GM19239 (cell line): ENCODE measurements at places on chromosomes 1 and 21.

DNA sequence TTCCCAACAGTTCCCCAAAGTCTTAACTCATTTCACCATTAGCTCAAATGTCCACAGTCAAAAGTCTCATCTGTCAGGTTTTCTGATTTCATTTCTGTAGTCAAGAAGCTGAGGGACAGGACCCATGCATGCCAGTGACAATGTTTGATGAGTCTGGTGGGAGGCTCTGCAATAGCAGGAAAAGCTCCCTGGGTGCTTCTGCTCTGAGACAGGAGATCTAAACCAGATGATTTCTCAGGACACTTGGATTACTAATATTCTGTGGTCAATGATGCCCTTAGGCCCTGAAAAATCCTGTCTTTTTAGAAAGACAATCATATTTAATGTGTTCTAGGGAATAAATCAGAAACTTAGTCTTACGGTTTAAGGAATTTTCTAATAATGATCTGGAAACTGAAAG lies 56.4 kb downstream of the PCBP3 start:
- DNase-seq, result no peak

GRCh38 chr1:93552741-93553455 lies 105.0 kb downstream of the FNBP1L start:
- DNase-seq, result no peak

DNA sequence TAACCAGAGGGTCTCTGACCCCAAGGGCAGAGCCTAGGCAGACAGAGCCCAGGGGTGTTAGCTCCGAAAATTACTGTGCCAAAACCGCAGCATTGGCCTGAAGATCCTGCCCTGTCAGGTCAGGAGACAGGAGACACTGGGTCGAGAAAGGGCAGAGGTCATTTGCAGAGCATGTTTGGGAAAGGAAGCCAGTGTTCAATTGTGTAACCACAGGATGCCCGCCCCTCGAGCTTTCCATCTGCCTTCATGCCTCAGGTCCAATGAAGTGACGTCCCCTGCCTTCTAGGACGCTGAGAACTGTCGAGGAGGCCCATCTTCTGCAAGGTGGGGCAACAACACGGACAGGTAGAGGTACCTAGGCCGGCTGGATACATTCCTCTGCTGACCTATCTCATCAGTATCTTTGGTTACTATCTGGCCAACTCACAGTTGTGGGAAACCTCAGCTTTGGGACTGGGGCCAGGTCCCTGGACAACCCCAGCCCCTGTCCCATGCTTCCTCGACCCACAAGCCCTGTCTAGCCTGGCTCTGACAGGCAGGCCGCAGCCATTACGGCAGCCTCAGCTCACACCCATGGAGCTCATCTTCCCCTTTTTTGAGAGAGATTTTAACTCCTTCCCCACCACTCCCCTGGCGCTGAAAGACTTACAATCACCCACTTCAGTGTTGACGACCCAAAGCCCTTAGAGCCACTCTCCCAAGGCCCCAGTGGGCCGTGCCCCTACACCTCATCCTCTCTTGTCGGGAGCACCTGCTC lies 1.3 kb downstream of the ARL8A start:
- peak; percentile 56 for DNase-seq

DNA sequence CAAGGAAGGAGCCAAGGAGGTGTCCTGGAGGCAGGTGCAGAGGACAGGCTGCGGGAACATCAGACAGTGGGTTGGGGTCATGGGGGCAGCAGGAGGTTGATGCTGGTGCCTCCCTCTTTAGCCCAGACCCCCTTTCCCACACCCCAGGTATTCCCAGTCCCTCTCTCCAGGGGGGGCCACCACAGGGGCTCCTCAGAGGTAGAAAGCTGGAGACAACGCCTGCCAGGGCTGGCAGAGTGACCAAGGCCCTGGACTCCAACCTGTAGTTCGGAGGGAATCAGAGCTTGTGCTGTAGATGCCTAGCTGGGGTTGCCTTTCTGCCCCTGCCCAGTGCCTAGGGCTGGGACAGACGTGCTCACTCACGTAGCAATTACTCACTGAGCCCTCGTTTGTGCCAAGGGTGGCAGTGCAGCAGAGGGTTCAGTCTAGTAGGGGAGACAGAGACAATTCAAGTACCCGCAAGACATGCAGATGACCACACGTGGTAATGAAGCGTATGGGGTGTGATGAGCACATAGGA lies 148.2 kb downstream of the PTPRU start:
- DNase-seq, result no peak

- DNase-seq, result no peak
Measured at GRCh38 chr1:73327180-73327793, 870.7 kb downstream of the LRRIQ3 start.

- no peak for DNase-seq
Measured at GRCh38 chr1:119314001-119314796, 54.4 kb upstream of the HAO2 start.
